ENCODE measurements at places on chromosomes 4 and X.

- no peak for DNase-seq
Measured at GRCh38 chr4:104983615-104984179, 163.0 kb upstream of the TET2 start.

GRCh38 chr4:156970501-156971164, 966 bp downstream of the PDGFC start:
- DNase-seq, result no peak

DNA sequence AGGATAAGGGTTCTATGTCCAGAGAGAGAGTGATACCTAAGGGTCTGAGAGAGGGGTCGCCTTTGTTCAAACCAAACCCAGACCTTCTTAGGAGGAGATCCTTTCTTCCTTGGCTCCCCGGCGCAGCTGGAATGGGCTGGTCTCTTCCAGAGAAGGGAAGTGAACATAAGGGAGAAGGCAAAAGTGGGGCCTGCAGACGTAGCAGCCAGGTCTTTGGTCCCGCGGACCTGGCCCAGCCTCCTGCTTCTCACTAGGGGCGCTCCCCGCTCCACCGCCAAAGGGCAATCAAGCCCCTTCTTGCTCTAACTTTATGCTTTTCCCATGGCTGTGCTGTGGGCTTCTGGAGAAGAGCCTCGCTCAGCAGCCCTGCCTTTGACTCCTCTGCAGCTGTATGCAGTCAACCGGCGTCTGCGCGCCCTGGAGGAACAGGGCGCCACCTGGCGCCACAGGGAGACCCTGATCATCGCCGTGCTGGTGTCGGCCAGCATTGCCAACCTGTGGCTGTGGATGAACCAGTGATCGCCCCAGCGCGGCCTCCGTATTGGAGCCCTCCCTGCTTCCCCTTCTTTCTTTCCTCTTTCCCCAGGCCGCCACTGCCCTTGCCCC, 6.5 kb downstream of the FATE1 start:
- DNase-seq, result no peak

- DNase-seq, result peak; percentile 8
Measured at GRCh38 chr4:122577808-122578781, 42.8 kb downstream of the IL21 start.

DNA sequence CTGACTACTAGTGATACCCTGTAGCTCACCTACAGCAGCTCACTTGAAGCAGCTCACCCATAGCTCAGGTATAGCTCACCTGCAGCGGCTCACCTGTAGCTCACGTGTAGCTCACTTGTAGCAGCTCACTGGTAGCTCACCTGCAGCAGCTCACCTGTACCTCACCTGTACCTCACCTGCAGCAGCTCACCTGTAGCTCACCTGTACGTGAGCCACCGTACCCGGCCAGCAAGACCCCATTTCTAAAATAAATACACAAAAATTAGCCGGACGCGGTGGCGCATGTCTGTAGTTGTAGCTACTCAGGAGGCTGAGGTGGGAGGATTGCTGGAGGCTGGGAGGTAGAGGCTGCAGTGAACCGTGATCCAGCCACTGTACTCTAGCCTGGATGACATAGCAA, 30.6 kb downstream of the SHOX start:
- no peak for DNase-seq

DNA sequence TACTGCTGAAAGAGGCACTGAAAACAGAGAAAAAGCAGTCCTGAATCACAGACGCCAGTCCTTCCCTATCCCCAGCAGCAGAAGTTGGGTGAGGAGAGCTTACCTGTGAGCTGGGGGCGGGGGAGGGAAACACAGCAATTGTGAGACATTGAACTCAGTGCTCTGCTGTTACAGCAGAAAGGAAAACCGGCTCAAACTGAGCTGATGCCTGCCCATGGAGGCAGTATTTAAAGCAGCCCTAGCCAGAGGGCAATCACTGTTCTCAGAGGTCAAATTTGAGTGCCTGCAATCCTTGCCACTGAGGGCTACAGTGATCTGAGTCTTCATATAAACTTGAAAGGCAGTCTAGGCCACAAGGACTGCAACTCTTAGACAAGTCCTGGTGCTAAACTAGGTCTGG, 220.7 kb downstream of the GRXCR1 start:
- DNase-seq, result no peak

DNA sequence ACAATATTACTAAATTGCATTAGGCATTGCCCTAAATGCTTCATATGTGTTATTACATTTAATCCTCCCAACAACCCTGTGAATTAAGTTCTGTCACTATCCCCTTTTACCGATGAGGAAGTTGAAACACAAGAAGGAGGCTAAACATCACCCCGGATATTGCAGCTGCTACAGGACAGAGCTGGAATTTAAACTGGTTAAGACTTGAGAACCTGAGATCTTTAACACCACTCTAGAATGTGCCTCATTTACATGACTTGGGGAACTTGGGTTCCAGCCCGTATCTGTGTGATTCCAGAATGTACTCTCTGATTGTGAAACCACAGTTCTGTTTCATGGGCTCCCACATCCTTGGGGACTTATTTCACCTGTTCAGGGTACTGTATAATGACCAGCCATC, 165.1 kb upstream of the PPARGC1A start:
- no peak for DNase-seq

GRCh38 chr4:67048530-67048929, 496.8 kb downstream of the CENPC start:
- no peak for DNase-seq

DNA sequence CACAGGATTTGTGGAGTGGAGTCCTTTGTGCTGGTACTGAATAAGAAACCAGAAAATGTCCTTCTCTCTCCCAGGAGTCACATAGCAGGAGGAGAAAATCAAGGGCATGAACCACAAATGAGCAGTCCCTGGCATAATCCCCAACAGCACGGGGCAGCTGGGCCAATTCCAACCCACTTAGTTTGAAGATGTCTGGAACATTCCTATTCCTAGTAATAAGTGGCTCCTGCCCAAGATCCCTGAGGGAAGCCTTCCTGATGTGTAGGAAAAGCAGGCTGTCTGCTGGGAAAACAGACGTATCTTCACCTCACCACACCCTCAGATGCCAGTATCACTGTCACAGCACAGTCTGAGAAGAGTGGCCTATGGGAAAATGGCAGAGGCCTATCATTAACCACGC, 182.8 kb upstream of the MAP3K15 start:
- DNase-seq, result no peak

DNA sequence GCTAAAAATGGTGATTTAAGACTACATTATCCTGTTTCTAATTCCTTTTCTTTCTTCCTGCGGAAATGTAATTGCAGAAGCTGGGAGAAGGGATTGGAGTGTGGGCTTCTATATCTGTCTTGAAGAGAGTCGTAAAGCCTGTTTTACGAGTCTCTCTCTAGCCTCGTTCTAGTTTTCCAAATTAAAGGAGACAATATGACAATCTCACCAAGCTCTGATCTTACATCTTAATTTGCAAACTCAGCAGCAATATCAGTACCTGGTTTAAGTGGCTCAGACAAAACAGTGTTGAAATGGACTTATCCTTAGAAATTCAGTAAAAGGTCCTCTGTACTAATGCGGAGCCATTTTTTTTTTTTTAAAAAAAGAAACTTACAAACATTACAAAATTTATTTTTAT, 349.5 kb upstream of the HAND2 start:
- no peak for DNase-seq

DNA sequence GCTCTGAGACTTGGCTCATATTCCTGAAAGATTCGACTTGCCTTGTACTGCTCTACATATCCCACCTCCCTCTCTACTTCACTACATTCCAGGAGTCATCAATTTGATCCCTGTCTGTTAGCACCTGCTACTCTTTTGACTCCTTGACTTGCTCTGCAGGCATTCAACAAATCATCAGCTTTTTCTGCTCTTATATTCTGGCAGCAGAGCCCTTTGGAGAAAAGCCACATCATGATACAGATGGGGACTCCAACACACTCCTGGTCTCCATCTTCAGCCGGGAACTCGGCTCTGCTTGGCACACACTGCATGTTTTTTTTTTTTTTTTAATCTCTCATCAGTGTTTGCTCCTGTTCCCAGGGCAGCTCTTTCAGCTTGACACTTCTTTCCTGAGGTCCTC, 293.2 kb upstream of the LCORL start:
- no peak for DNase-seq

- no peak for DNase-seq
Measured at GRCh38 chrX:149871940-149872339, 9.0 kb upstream of the MAGEA8 start.

- DNase-seq, result no peak
Measured at GRCh38 chrX:24506082-24506481, 41.0 kb downstream of the PDK3 start.

GRCh38 chr4:64068096-64068495, 341.2 kb downstream of the TECRL start:
- no peak for DNase-seq

DNA sequence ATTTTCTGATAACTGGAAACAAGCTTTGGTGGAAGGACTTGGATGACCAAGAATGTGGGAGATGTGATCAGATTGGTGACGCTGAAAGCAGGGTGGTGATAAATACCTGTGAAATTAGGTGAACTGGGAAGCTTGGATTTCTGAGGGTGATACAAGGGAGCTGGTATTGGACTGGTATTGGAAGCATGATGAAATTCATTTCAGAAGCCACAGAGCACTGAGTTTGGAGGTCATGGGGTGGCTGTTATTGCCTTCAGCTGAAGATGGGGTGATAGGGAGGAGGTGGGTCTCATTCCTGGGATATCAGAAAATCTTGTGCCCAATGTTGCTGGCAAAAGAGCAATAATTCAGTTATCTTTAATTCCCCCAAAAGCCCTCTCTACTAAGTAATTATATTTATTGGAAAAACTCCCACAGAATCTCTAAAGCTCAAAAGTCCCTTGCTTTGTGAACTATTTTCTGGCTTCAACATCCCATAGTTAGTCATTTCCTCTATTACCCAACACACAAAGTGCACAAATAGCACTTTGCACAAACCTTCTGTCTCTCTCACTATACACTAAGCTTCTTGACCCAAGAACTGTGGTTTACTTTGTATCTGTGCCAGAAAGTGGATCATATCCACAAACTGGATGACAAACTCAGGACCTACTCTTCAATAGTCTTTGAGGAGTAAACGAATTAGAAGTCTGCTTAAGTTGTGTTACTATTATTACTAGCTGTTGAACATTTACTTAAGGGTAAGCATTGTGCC, 23.1 kb upstream of the CAMK2D start:
- DNase-seq, result no peak

All from NCI-H1694 treated with DMSO at 0.1 percent for 48 hours (cell line).